NCI-H345 (cell line): ENCODE measurements at places on chromosomes 2 and 18.

- no peak for DNase-seq
Measured at GRCh38 chr2:216221811-216222210, 112.7 kb downstream of the XRCC5 start.

DNA sequence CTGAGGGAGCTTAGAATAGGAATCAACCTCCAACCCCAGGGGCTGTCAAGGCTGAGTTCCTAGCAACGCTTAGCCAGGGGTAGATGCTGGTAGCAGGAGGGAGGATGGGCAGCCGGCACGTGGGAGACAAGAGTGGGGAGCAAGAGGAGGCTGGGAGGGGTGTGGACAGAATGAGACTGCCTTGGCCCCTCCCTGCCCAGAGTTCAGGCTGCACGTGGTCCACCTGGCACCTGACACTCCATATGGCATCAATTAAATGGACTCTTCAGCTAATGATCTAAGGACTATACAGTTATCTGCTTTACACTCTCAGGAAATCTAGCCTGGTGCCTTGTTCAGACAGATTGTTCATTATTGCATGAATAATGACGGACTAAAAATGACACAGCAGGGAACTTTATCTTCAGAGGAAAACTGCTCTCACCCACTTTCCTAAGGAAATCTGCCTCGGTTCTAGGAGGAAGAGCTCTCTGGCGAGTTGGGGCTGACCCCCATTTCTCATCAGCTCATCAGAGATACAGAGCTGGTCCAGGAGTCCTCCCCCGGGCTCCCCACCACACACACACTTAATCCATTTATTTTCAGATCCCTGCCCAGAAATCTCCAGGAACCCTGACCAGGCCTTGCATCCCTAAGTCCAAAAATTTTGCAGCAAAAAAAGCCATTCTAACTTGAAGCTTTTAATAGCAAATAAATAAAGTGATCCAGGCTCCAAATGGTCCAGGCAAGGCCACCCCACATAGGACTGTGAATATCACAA is 102.1 kb upstream of the CDC42EP3 start:
- no peak for DNase-seq

GRCh38 chr2:56109994-56110393 is 73.8 kb upstream of the CCDC85A start:
- no peak for DNase-seq

- DNase-seq: no peak
Measured at GRCh38 chr18:32908424-32908805, 135.6 kb upstream of the KLHL14 start.
